ENCODE measurements at places on chromosomes 2 and 18.

DNA sequence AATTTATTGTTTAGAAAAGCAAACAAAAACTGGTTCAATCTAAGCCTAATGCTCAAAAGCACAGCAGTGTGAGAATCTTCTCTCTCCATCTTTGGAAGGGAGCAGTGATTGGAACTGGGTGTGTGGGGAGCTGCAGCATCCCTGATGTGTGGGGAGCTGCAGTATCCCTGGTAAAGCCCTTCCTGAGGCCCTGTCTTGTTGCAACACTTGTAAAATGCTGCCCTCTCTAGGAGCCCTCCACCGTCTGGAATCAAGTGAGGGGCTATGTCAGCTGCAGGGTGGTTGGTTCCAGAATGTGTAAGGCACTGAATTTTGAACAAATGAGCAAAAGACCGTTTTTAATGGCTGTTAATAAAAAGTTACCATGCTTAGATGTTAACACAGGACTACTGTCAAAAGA is 147.7 kb upstream of the RAB12 start:
- DNase-seq: no peak

GRCh38 chr2:43576981-43577892 is 18.6 kb downstream of the THADA start:
- DNase-seq: peak; percentile 19

GRCh38 chr2:191245869-191246531 is 796 bp downstream of the MYO1B start:
- peak; percentile 80 for DNase-seq

DNA sequence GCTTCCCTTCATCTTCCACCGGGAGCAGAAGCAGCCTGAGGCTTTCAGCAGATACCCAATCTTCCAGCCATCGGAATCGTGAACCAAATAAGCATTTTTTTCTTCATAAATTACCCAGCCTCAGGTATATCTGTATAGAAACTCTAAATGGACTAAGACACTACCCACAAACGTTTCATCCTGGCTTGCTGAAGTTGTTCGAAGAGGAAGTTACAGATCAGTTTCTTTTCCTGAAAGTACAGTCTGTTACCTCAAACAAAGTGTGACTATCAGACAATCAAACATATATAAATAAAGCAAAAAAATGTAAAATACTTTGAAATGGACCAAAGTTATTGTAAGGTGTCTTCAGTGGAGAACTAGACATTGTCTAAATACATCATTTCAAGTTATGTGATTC is 97.9 kb downstream of the MREG start:
- DNase-seq: no peak

GRCh38 chr2:60316381-60317033 is 236.9 kb downstream of the BCL11A start:
- DNase-seq: no peak

DNA sequence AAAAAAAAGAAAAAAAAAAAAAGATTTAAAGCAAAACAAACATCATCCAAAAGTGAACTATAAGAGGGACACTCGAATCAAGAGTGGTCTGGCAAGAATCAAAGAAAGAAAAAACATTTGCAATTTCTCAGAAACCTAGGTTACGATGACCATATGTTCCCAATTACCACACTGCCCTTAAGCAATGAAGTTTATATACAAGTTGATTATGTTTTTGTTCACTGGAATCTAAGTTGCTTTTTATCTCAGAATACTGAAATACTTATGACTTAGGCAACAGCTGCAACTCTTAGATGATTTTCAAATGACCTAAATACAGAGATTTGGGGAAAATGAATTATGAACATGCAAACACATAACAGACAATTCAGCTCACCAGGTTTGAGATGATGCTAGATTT is 597.1 kb upstream of the CHAC2 start:
- no peak for DNase-seq

DNA sequence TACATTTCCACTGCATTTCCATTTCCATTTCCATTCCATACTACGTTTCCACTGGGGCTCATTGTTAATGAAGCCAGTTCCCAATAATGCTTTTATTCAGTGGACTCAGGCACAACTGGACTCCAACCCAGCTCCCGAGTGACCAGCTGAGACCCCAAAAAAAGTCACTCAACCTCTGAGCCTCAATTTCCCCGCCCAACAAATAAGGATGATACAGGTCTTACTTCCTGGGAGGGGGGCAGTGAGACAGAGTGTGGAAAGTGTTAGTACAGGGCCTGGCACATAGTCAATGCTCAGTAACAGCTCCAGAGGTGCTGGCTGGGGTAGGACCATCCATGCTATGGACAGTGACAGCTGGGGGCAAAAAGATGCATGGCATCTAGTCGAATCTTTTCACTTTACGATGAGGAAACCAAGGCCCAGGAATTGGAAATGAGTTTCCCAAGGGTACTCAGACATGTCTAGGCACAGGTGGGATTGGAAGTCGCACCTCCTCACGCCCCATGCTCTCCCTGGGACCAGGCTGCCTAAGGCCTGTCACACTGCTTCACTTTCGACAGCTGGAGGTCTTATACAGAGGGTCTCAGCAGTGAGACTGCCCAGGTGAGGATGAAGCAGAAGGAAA is 226.5 kb downstream of the ANAPC1 start:
- DNase-seq: no peak

- no peak for DNase-seq
These were observed 95.3 kb upstream of the GLS start for GRCh38 chr2:190785334-190785733.

GRCh38 chr2:132538331-132538855 is 121.8 kb downstream of the GPR39 start:
- DNase-seq: no peak

DNA sequence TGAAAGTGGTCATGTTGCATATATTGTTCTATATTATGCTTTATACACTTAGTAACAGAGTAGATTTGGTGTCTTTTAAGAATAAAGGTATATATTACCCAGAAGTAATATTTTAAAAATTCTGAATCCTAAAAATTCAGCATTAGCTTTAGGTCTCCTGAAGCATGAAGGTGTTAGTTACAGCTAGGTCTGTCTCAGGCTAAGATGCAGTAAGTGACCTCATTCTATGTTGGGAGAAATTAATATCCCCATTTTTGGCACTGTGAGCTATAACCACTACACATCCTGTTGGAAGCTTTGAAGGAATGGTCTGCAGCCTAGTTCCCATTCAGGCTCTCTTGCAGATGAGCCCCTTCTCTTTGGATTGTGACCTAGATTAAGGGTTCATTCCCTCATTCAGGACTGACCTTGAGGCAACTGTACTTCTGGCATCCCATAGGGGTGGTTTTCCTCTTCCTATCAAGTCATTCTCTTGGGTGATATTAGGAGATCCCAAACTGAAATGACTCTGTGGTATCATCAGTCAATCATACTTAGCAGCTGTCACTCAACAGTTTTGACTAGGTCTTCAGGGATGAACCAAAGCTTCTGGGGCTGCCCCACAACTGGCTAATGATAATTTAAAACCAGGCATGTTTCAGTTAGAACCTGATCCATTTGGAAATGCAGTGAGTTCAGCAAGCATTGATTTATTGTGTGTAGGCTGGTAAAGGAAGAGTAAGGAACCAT is 117.7 kb downstream of the GPD2 start:
- DNase-seq: no peak

DNA sequence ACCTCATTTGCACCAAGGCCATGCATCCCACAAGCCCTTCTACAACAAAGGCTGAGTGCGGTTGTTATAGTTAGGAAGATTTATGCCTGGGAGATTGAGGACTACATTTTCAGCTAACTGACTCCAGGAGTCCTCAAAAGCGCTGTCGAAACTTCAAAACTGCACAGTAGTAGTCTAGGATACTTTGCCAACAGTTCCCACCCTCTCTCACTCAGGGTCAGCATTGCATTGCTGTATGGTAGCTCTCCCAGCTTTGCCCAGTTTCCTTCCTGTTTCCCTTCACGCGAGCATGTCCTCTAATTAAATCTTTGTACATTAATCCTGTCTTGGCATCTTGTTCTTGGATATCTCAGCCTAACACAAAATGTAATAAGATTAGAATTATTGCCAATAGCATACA is 420.6 kb upstream of the UBE2E3 start:
- DNase-seq: no peak

DNA sequence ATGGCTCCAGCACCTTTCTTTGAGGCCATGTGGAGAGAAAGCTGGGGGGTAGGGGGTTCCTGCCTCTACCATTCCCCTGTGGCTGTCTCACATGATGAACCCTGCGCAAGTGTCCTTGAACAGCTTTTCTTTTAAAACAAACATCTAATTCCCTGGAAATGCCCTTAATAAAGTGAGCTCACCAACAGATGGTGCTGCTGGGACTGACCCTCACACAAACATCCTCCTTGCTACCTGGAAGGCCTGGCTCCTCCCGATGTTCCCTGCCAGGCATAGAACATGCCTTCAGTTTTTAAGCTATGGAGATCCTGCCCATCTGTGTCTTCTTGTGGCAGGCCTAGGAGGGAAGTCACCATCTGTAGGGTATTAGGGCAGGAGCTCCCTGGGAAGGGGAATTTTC is 60.7 kb upstream of the GATA6 start:
- DNase-seq: no peak

GRCh38 chr2:20351555-20352229 is 1.0 kb upstream of the PUM2 start:
- no peak for DNase-seq

DNA sequence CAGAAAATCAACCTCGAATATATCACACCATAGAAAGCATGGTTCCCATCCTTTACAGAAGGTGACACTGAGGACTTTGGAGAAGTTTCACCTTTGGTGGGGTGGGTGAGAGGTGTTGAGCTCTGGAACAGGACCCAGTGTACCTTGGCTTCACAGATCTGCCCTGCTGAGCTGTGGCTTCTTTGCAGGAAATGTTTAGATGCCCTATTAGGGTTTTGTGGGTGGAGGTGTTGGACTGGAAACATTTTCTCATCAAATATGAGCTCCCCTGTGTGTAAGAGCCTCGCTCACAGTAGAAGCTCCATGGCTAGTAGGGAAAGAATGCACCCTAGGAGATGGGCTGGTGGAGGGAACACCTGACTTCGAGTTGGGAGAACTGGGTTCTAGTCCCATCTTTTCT is 55.6 kb downstream of the RPL37A start:
- no peak for DNase-seq

GRCh38 chr2:110755491-110756078 is 23.2 kb downstream of the ACOXL start:
- no peak for DNase-seq

DNA sequence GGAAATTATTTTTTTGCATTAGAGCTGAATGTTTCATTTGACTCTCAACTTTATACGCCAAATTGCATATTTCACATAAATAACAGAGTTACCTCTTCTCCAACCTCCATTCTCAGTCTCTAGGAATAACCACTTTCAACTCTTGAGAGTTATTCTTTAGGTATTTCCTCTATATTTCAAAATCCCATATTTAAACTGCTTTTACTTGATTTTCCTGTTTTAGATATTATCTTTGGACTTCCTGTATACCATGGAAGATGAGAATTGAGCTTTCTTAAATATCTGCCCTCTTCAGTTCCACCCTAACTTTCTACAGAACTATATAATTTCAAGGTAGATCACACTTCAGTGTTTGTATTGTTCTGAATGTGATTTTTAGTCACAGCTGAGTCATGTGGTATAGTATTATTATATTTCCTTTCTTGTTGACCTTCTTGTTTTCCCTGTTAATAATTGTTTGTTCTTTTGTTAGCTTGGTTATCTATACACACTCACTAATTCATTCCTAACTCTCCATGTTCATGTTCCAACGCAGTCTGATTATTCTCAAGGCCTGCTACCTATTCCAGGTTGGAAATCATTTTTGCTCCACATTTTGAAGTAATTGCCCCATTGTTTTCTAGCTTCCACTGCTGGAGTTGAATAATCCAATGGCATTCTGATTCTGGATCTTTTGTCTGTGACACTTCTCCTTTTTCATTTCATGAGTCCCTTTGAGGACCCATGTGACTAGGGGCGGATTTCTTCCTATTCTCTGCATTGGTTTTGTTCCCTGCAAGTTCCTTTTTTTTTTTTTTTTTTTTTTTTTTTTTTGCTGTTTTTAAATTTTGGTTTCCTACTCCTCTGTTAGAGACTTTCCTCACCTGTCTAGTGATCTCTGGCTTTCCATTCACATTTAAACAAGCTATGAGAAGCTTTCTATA is 156.8 kb upstream of the RBMS1 start:
- DNase-seq: no peak

DNA sequence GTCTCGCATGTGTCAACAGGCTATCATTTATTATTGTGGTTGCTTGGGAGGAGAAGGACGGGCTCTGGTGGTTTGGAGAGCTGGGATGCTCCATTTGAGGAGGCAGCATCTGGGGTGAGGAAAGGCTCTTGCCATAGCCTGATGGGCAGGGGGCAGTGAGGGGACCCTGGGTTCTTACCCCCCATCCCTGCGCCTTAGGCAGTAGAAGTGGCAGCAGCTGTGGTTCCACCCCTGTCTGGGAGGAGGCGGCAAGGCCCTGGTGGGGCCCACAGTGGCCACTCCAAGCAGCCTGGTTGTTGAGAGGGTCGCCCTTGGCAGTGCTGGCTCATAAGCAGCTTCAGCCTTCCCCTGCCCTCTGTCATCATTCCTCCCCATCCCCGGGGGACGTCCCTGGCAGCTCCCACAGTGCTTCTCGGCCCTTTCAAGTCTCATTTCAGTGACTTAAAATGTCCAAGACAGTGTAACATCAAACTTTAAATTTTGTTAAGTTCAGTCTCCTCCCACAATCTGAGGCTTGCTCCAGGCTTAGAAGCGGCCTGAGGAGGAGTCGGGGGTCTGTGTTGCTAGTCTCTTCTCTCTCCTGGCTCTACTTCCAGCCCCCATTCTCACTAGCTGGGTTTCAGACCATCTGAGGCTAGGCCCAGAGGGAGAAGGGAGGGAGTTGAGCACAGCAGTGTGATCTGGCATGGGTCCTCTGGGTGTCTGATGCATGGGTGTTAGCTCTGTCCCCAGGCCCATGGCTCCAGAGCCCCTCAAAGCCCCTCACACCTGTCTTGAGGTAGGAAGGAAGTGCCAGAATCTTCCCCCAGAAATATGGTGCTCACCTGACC is 34.9 kb upstream of the PTPN4 start:
- DNase-seq: no peak

DNA sequence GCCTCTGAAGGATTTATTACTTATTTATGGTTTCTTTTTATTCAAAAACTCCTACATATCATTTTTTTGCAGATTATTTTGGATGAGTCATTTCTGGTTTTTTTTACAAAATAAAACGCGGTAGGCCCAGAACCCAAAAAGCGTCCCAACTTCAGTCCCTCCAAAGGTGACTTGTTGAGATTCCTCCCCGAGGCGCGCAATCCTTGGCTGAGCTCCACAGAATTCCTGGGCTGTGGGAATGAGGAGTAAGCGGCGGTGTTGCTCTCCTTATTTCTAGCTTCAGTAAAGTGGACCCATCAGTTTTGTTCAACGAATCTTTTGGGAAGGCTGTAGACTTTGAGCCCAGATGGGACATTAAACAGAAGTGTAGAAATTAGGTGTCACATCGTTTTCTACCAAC is 67.0 kb upstream of the RMP24 start:
- no peak for DNase-seq

DNA sequence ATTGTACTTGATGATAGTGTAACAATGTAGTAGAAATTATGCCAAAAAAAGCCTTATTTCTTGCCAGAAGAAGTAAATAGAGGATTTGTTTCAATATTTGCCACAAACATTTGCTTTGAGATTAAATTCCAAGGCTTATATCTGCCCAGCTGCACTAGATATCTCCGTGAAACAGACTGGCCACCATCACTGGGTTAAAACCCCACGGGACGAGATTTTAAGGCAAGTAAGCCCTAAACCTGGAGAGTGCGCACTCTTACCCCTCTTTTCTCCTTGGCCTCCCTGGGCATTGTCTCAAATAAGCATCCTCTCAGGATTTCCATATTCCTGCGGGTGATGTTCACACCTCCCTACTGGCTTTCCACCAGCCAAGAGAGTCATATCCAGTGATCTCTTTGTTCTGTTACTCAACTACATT is 334.4 kb downstream of the AGPS start:
- no peak for DNase-seq
